ENCODE measurements at places on chromosomes 3 and 15.

GRCh38 chr3:142319094-142319493 is 93.7 kb upstream of the GK5 start:
- no peak for DNase-seq

DNA sequence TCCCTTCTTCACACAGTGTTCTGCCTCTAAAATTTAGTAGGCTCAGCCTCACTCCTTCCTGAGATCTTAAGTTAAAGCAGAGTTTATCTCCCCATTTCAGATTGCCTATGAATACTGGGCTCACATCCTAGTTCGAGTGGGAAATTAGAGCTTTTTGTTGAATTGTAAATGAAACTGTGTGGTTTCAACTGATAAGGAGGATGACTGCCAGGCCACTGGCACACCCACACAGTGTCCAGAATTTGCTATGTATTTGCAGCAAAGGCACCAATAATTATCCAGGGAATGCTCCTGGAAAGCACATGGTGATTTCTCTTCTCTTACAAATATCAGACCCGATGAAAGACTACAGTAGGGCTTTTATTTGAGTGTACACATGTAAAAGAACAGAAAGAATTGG is 308.1 kb upstream of the COL8A1 start:
- DNase-seq = no peak

DNA sequence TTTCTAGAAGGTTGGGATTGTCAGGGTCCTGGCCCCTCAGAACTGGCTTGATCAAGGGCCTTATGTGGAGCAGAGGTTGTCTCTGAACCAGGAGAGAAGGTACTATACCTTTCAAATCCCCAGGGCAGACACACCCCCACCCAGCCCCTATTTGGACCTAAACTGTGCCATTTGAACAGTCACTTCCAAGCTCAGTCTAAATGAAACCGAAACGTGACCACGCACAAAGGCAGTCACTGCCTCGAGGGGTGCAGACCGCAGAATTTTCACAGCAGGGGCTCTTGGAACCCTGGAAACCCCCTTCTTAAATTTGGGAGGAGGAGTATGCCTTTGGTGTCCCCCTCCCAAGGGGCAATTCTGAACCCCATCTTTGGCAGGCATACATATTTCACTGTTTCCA is 53.7 kb downstream of the GRIP2 start:
- no peak for DNase-seq

DNA sequence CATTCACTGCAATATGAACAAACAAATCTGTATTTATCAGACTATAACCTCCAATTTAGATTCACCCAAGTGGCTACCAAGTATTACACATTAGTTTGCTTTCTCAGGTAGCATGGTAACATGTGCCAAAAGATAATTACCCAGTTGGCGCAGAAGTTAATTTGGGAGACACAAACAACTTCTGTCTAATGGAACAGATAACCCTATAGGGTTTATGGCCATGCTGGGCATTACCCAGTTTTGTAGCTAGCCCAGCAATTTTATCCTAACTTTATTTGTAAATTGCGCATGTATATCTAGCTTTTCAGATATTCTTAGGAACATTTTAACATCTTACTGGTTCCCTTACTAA is 780 bp downstream of the RPL22L1 start:
- DNase-seq = no peak

DNA sequence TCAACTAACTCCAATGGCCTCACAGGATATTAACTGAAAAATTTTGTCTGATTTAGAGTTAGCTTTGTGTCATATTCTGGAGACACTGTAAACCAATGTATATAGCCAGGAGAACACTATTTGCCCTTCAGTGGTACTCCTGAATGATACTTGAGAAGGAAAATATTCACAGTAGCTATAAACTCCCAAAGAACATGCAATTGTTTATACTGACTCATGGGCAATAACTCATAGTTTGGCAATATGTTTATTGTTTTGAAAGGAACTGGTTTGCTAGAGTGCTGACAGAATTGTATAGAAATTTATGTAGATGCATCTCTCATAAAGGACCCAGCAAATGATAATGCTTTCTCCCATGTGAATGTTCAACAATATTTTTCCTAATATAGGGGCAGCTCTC is 537.6 kb downstream of the PLOD2 start:
- no peak for DNase-seq

Data from effector memory CD8-positive, alpha-beta T cell (primary cell).